Suppressor macrophage treated with lipopolysaccharide for 1 hour (primary cell): ENCODE measurements at places on chromosomes 13 and 19.

DNA sequence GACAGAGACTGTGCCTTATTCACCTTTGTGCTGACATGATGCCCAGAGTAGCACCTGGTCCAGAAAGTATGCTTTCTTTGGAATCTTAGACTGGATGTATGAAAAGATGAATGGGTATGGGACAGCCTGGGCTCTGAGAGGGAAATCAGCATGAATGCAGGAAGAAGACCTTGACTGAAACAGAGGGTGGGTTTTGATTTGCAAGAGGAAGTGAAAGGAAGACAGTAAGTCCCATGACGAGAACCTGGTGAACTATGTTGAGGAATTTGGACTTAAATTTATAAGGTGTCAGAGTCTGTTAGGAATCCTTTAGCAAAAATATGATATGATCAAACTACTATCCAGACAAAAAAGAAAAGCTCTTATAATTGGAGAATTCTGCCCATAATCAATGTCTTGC, 301.9 kb downstream of the SPRY2 start:
- no peak for DNase-seq

- no peak for DNase-seq
Observed at GRCh38 chr13:37618554-37618953, 20.0 kb upstream of the POSTN start.

- DNase-seq: no peak
Observed at GRCh38 chr19:4049432-4049831, 17.3 kb downstream of the ZBTB7A start.

- peak; percentile 61 for DNase-seq
Observed at GRCh38 chr19:50300051-50300450, 29.1 kb downstream of the KCNC3 start.

DNA sequence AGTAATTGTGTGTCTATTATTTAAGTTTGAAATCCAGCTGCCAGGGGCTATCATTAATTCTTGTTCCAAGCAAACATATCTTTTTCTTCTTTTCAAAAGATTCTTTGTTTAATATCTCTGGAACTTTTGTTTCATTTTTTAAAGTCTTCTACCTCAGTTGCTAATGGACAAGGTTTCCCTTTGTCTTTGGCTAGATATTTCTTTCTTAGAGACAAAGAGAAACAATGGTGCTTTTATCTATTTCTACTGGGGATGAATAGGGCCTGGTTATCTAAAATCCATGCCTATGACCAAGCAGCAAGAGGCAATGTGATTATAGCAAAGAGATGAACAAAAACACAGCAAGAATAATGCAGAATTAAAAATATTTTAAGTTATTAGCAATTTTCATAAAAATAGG, 661.3 kb upstream of the KLF12 start:
- DNase-seq: no peak

DNA sequence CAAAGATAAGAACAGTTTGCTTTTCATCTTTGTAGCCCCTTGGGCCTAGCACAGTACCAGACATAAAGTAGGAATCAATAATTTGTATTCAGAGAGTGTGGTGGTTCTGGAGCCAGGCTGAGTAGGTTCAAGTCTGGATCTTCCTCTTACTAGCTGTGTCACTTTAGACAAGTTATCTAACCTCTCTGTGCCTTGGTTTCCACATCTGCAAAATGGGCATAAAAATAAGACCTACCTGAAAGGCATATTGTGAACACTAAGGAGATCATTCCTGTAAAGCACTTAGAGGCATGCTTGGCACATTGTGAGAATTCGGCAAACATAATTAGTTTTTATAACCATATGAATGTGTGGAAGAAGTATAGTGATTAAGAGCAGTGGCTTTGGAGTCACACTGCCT, 95.8 kb downstream of the MBNL2 start:
- no peak for DNase-seq

GRCh38 chr19:2315121-2315817, 7.3 kb upstream of the LINGO3 start:
- DNase-seq: no peak

DNA sequence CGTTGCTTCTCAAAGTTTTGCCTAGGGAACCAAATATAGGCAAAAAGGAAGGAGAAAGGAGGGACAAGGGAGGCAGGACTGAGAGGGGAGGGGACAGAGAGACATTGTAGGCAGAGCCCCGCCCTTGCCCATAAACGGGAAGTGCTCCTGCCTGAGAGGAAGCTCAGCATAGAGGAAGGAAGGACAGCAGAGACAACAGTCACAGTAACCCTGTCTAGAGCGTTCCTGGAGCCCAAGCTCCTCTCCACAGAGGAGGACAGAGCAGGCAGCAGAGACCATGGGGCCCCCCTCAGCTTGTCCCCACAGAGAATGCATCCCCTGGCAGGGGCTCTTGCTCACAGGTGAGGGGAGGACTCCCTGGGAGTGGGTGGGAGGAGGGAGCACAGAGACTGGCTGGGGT, at the start of gene CEACAM21:
TSS of gene CEACAM21 (plus strand) at position 169 of the 400 bp plus-strand sequence. CDS start at position 278, 109 bp downstream.
- peak; percentile 86 for DNase-seq

GRCh38 chr13:93372856-93373255, 146.2 kb downstream of the GPC6 start:
- no peak for DNase-seq

DNA sequence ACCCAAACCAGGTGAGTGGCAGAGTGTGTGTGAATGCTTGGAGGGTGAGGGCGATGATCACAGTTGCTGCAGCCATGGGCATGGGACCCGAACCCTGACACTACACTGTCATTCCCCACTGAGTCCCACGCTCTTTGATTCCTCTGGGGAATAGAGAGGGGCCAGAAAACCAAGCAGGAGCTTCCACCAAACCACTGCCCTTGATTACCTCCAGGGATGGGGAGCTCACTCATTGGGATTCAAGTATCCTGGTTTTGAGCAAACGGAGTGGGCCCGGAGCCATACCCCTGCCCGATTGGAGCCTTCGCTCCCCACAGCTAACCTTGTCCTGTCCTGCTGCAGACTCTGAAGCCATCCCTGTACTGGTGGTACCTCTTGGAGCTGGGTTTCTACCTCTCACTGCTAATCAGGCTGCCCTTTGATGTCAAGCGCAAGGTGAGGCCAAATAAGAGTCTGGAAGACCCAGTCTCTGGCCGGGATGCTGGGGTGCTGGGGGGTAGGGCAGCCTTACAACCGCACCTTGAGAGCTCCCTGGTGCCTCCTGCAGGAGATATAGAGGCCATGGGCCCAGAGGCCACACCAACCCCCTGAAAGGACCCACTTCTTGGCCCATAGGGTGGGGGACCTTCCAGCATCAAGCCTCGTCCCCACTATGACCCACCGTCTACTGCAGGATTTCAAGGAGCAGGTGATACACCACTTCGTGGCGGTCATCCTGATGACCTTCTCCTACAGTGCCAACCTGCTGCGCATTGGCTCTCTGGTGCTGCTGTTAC, 47.3 kb downstream of the CERS4 start:
- no peak for DNase-seq

GRCh38 chr19:38291855-38292254, 12.2 kb upstream of the C19orf33 start:
- DNase-seq: no peak

DNA sequence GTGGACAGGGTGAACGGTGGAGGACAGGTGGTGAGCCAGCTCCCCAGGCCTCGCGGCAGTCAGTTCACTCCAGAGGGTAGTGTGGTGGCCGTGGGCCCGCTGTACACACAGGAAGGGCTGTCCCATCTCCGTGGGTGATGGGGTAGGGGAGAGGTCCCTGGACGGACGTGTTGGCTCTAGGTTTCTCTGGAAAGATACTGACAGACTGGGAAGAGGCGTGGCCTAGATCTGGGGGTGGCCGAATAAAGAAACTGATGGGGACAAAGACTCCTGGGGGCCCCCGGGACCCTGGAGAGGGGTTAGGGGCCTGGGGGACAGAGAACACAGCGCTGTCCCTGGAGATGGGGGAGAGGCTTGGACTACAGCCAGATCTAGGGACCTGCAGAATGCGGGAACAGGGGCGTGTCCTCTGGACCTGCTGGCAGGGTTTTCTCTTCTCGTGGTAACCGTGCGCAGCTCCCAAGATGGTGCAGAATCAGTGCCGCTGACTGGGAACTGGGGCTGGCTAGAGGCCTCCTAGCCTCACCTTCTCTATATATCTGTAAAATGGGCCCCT, 4.0 kb upstream of the PRAM1 start:
- DNase-seq: no peak

GRCh38 chr19:53958823-53959757, 3.6 kb upstream of the CACNG8 start:
- DNase-seq: no peak

GRCh38 chr13:32969516-32969941, 46.7 kb upstream of the KL start:
- DNase-seq: peak; percentile 88

GRCh38 chr19:16378291-16378889, 53.8 kb downstream of the KLF2 start:
- DNase-seq: no peak

DNA sequence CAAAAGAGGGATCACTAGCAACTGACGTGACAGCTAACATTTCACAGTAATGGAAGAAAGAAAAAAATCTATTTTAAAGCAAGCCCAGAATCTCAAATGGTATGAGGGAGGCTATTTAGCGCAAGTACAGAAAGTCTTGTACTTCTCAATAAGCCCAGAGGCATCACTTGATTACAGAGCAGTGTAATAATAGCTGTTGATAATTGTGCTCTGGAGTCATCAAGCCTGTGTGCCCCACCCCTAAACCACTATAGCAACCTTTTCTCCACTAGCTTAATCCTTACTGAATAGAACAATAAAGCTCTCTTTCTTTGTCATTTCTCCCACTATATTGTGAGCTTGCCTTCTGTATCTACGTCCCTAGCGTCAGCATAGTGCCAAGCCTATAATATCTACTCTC, 56.6 kb downstream of the FREM2 start:
- no peak for DNase-seq

DNA sequence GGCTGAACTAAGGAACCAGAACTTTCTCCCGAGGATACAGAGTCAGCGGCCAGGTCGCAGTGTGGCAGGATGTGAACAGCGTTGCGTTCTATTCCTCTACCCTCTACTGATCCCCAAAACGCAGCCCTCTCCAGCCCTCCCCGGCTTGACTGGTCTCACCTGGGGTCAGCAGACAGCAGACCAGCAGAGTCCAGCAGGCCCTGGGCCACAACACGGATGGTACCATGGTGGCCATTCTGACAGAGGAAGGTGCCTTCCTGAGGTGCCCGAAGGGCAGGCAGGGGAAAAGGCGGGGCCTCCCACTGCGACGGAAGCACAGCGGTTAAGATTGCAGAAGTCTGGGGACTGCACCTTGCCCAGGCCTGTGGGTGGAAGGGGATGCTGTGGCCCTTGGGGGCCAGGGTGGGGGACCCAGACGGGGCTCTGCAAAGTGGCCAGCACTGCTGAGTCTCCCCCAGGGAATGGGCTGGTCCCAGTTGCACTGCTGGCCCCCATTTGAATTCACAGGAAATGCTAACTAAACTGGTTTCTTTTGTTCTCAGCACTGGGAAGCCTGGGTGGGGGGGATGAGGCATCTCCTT, at the start of gene ICAM3:
TSS of gene ICAM3 (minus strand) at position 245 of the 581 bp plus-strand sequence. CDS start at position 235, 10 bp downstream.
- peak; percentile 53 for DNase-seq

- peak; percentile 75 for DNase-seq
Observed at GRCh38 chr19:51123381-51123800, 1.3 kb upstream of the SIGLEC9 start.

DNA sequence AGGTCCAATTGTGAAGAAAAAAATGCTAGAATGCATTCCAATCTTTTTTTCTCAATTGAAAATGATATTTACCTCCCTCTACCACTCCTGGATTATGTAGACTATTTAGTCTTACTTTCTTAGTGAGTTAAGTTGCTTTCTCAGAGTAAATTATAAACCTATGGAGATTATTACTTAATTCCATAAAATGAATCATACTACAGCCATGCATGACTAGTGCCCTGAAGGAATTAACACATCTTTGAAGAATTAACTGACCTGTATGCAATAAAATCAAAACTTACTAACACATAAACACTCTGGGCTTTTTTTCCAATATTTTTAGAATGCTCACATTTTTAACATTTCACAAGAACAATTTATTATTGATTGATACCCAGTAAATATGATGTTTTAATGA, 379.4 kb upstream of the DACH1 start:
- no peak for DNase-seq

- DNase-seq: no peak
Observed at GRCh38 chr13:109669956-109670355, 116.4 kb downstream of the IRS2 start.

GRCh38 chr13:37701972-37702371, 103.4 kb upstream of the POSTN start:
- peak; percentile 0 for DNase-seq

- no peak for DNase-seq
Observed at GRCh38 chr19:50453243-50453642, 20.6 kb downstream of the MYBPC2 start.

DNA sequence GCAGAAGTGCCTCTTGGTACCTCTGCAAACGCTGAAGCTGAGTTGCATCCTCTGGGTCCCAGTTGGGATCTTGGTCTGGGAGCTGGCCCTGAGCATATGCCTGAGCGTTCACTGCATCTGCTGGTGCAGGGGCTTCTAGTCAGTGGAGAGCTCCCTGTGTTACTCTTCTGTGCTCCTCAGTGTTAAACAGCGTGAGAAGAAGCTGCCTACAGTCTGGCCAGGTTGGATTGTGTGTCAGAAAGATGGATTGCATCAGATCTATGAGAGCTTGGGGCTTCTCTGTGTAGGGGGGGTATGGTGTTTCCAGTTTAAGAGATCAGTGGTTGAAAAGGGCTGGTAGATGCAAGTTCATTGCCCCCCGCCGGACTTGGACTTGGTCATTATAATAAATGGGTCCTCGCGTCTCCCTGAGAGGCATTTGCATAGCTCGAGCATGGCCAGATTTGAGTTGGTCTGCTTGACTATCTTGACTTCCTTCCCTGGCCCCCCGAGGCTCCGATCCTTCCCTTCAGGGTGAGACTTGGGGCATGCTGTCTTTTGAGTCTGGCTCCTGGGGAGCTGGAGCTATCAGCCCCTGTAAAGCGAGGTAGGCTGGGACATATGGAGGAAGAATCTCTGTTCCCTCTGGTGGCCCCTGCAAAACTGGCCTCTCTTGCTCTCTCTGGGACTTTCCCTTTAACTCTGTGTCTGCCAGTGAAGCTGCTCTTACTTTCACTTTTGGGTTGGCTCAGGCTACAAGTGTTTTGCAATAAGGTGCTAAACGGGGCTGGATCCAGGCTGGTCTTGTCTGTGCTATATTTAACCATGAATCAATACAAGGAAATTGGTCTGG, 52.9 kb downstream of the OR10H4 start:
- DNase-seq: peak; percentile 77

DNA sequence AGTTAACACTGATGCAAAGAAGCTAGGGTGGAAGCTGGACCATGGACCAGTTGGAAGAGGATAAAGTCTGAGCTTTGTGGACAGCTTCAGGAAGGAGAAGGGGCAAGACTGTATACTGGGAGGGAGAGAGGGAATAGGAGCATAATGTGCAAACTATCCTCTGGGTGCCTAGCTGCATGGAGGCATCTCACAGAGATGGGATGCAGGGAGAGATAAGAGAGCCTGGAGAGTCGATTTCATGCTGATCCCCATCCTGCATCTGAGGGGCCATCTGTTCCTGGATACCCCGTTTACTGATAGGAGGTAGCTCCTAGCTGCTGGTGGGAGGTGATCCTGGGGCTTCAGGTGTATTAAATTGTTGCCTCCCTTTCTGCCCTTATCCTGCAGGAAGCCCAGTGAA, 8.8 kb downstream of the CYP4F3 start:
- no peak for DNase-seq
